ENCODE measurements at places on chromosomes 11 and 22. TPM values are rescaled to one million over a fixed set of nuclear protein-coding genes. Genes with fewer than 3 reads are reported as not detected.

Gene HBB
- 2,413 TPM for total RNA-seq

Gene PRDX5
- 156 TPM for total RNA-seq

Gene PTGDR2
- 1.2 TPM for total RNA-seq

Gene PATE4
- not detected for total RNA-seq

Gene OR51B2
- not detected for total RNA-seq

Gene ANO9
- total RNA-seq, result 0.09 TPM

Gene RTN4RL2
- total RNA-seq, result 1.1 TPM

Gene MGAT3
- 1.4 TPM for total RNA-seq
